NCI-H446 (cell line): ENCODE measurements at places on chromosomes 4 and X.

GRCh38 chrX:148043271-148043855 lies 62.2 kb downstream of the FMR1NB start:
- no peak for DNase-seq

- DNase-seq = no peak
Measured at GRCh38 chrX:153226344-153227185, 47.5 kb downstream of the MAGEA1 start.

DNA sequence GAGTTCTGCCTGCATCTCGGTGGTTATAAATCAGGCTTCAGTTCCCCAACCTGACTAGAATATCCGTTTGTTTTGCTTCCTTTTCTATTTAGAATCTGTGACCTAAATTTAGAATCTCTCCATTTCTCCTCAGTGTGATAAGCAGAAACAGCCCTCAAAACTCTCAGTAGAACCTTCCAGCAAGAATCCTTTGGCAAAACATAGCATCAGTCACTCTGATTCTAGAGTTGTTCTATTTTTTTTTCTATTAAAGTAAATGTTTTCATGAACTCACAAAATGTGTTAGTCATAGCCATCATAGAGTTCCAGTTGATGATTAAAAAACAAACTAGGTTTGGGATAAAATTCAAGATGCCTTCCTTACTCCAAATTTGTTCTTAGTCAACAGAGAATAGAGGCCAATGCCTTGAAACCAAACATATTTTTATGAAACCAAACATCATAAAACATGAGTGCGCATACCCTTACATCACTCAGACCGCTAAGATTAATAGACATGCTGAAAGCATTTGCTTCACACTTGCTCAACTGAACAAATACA lies 13.2 kb upstream of the C1QTNF7 start:
- no peak for DNase-seq

DNA sequence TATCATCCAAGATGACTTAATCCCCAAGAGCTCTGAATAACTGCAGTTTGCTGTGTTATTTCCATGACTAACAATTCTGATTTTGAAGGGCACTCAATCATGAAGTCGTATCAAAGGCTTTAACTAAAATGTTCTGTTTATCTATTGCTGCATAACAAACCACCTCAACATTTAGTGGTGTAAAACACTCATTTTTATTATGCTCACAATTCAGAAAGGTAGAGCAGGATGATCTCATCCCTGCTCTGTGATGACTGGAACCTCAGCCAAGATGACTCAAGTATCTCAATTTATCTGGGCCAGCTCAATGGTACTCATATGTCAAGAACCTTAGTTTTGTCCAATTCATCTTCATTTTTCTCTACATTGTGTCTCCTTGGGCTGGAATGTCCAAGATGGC lies 451.1 kb downstream of the PPARGC1A start:
- no peak for DNase-seq

DNA sequence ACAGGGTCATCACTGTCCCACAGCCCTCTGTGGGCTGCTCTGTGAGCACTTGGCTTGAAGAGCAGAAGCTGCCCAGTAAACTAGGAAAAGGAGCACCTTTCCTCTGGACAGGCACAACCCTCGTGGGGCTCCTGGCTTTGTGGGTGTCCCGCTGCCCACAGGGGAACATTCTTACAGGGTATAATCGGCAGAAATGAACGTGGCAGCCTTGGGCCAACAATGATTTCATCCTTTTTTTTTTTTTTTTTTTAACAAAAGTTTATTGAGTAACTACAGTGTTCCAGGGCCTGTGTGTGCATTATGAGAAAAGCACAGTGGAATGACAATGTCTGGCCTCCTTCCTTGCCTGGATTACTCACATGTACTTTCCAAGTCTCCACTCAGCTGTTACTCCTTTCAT lies 197.2 kb downstream of the PDGFC start:
- no peak for DNase-seq

- no peak for DNase-seq
Measured at GRCh38 chr4:169158861-169159260, 111.9 kb downstream of the SH3RF1 start.

- DNase-seq = no peak
Measured at GRCh38 chr4:54172156-54172555, 56.9 kb upstream of the PDGFRA start.

DNA sequence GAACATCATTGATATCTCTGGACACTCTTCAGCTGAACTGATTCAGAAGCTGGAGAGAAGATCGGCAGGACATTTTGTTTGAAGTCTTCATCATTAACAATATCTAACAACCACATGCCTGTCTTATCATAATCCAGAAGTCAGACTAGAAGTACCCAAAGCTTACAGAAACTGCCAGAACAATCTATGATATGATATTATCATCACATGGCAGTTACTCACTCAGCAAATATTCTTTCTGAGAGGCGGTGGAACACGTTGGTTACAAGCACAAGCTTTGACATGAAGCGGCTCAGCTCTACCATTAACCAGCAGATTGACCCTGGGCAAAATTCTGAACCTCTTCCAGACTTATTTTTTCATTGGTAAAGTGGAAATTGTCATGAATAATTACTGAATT lies 69.4 kb upstream of the KIT start:
- DNase-seq = no peak

- DNase-seq = no peak
Measured at GRCh38 chrX:95628796-95629195, 1055.8 kb upstream of the DIAPH2 start.

DNA sequence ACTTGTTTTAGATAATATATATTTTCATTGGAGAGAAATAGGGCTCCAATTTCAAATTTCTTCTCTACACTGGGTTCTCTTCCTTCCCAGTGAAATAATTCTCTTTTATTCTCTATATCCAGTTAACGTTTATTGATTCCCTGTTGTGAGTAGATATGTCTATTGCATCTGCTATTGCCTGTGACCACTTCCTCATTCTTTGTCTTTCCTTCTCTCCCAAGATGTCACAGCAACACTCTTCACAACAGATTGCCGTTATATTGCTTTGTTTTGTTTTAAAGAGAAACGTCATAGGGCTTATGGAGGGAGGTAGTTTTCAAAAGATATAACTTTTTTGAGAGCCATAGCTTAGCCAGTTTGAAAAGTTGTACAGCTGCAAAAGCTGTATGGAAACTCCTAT lies 343.8 kb downstream of the ARHGAP24 start:
- no peak for DNase-seq

DNA sequence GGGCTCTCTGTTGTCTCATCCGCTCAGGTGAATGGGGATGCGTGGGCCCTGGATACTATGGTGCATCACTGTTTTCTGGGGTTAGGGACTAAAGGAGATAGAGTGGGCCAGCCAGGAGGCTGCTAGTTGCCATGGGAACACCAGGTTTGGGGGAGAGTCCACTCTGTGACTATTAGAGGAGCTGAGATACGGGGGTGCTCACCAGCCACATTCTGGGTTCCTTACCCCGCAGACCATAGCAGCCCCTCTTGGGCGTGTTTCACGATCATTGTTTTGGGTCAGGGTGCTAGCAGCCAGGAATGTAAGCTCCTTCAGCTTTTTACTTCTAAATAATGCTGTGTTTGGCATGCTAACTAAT lies 4.6 kb downstream of the EFNB1 start:
- DNase-seq = no peak

- DNase-seq = no peak
Measured at GRCh38 chr4:95265814-95266740, 282.7 kb downstream of the UNC5C start.

GRCh38 chrX:110316351-110317060 lies 1.4 kb downstream of the AMMECR1 start:
- no peak for DNase-seq

DNA sequence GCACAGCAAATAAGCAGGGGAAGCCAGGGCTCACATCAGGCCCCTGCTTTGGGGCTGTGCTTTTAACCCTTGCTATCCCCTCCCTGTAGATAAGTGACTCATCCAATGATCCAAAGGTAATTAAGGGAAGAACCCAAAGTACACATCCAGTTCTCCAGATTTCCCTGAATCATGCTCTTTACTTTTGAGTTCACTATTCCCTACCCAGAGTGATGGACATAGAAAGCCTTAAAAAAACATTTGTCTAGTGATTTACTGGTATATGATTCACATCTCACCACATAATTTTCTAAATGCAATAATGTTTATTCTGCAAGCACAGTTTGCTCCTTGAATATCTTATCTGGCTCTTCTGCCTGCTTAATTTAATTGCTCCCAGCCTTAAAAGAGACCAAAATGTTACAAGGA lies 136.2 kb downstream of the PPP3CA start:
- DNase-seq = no peak

DNA sequence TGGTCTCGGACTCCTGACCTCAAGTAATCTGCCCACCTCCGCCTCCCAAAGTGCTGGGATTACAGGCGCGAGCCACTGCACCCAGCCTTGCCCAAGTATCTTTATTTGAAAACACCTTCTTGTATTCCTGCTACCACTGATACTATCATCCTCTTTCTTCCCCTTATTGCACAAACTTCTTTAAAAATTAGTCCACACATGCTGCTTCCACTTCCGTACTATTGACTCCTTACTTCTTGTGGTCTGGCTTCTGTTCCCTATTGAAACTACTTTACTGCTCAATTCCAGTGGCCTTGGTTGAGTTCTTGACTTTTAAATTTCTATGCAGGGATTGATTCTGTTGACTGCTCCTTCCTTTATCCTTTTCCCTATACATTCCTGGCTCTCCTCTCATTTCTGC lies 38.8 kb downstream of the MTM1 start:
- no peak for DNase-seq

DNA sequence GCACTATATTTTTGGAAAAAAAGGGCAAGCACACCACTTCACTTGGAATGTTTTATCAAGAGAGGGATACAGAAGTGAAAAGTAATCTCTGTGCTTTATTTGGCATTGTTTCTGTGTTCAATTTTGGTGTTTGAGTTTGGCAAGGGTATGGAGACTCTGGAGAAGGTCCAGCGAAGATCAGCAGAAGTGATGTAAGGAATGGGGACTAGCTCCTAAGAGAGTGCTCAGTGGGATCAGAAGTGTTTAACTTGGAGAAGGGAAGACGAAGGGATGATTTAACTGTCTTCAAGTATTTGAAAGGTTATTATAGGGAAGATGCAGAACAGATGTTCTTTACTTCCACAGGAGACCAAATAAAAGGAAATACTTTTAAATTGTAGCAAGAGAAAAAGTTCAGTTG lies 74.3 kb downstream of the CFAP299 start:
- no peak for DNase-seq

DNA sequence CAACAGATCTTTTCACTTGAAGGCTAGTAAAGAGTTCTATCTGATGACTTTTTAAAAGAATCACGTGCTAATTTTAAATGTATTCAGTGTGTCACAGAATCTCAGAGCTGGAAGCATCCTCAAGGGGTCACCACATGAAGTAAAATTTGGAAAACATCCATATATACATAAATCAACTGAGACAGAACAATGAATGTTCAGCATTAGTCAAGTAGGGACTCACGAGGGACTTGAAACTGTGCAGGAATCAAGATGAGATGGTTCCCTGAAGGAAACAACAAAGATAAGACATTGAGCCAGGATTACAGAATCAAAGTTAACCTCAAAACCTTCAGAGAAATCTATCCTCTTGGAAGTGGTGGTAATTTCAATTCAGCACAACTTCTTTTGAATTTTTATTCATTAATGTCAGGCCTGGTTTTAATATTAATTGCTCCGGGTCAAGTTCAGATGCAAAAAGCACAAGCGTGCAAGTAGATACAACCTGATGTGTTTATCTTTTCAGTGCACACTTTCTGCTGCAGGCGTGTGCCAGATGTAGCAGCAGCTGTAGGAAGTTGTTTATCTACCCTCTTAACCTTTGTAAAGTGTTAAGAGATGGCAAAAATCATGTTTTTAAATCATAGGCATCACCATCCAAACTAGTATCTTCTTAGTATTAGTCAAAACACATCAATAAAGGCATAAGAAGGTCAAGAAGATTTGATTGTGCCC lies 87.7 kb upstream of the SRD5A3 start:
- no peak for DNase-seq

DNA sequence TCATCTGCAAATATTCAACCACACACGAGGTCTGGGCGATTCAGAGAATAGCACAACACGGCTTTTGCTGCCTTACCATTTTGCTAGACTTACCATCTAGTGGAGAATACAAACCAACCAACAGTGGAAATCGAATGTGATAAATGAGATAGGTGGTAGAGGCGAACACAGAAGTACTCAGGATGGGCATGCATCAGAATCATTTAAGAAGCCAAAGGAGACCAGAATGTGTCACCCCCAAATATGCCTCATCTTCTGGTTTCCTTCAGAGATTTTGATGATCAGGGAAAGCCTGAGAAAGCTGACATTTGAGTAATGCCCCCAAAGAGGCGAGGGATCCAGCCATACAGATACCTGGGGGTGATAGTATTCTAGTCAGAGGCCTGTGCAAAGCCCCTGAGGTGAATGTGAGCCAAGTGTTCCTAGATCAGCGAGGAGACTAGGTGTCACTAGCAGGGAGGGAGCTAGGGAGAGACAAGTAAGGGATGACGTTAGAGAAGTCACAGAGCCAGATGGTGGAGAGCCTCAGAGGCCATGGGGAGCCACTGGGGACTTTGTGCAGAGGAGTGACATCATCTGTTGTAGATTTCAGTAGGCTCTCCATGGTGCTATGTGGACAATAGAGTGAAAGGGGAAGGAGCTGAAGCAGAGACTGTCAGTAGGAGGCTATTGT lies 1.7 kb downstream of the MTMR1 start:
- no peak for DNase-seq

DNA sequence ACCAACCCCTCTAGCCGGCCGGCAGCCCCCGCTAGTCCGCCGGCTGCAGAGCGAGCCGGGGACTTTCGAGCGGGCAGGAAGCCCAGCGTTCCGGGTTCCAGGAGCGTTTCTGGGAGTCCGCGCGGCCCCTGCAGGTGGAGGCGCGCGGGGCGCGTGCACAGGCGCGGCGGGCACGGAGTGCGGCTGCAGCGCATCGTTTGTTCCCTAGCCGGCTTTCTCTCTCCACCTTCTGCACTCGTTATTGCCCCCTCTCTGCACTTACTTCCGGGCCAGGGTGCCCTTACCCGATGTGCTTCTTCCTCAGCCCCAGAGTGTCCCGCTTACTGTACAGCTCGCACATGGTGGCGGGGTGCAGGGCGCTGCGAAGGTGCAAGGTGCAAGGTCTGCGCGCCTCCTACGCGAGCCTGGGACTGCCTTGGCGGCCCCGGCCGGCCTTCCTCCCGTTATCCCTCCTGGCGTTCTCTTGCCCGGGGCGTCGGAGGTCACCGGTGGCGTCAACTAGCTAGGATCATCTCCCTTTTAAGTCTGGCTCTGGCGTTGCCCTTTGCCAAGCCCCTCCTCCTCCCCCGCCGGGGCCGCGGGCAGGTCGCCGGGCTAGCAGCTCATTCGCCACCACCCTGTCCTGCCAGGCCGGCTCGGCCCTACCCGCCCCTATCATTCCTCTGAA lies at the start of gene ETNPPL:
ETNPPL (minus strand) TSS at position 495 of the 667 bp plus-strand sequence; CDS start at position 340, 155 bp downstream.
- DNase-seq = no peak

- no peak for DNase-seq
Measured at GRCh38 chr4:3077796-3078195, 3.3 kb downstream of the HTT start.

DNA sequence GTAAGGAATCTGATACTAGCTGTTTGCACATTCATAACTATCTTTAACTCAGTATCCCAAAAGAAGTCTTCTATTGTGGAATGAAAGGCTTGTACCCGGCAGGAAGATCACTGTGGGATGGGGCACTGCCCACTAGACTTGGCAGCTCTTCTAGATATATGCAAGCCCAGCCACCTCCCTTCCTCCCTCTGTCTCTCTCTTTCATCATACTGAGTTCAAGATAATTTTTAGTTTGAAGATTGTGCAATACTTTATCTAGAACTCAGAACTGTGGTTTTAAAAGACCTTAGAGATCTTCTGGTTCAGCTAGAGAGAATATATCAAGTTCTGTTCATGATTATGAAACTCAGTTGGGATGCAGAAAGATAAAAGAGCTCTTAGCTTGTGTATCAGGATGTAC lies 22.5 kb upstream of the GPR34 start:
- DNase-seq = no peak

- DNase-seq = no peak
Measured at GRCh38 chr4:176953021-176953420, 160.3 kb upstream of the VEGFC start.
